ENCODE measurements at places on chromosomes 11 and 22. TPM values are rescaled to one million over a fixed set of nuclear protein-coding genes. Genes with fewer than 3 reads are reported as not detected.
A peak's percentile ranks its signal among the peaks of the same experiment; 100 is the strongest.

DNA sequence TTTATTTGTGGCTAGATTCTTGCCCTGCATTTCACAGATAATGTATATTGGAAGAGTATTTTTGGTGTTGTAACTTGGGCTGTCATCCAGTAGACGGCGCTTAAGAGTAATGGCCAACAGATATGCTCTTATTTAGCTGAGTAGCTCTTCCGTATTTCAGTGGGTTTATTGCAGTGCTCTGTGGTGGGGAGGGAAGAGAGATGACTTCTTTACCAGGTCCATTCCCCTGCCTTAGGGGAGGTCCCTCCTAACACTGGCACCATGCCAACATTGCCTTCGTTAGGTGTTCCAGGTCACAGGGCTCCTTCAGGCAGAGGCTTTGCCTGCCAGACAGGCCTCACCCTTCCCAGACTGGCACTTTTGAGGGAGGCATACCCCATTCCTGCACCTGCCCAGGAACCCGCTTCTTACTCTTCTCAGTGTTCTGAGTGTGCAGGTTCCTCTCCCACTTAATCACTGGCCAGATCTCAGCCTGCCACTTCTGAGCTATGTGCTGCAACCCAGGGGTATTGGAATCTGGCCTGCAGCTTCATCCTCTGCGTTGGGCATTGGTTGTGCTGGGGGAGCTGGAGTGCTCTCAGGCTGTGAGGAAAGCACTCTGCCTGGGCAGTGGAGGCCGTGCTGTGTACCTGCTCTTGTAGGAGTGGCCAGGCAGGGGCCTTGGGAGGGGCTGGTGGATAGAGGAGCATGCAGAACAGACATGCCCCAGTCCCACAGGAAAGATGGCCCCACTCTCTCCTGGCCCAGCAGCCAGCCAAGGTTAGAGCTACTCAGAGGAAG lies 29.4 kb upstream of the SLN start:
- peak; percentile 67 for DNase-seq

DNA sequence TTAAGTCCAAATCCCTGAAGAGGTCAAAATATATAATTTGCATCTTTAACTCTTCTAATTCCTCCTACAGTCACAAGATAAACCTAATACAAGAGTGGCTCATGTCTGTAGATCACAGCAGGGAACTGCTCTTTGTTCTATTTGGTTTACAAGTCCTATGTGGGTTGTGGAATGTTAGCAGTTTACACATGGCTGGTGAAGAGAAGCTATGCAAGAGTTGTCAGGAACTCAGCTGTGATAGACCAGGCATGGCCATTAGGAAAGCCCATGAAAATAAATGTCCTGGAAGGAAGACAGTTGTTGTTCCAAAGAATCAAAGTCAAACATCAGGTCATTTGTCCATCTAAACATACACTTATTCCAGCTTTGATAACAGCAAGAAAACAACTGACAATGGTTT lies 312.4 kb upstream of the PITPNB start:
- no peak for DNase-seq

GRCh38 chr11:80443177-80443576 lies 1002.3 kb upstream of the TENM4 start:
- peak; percentile 23 for DNase-seq

DNA sequence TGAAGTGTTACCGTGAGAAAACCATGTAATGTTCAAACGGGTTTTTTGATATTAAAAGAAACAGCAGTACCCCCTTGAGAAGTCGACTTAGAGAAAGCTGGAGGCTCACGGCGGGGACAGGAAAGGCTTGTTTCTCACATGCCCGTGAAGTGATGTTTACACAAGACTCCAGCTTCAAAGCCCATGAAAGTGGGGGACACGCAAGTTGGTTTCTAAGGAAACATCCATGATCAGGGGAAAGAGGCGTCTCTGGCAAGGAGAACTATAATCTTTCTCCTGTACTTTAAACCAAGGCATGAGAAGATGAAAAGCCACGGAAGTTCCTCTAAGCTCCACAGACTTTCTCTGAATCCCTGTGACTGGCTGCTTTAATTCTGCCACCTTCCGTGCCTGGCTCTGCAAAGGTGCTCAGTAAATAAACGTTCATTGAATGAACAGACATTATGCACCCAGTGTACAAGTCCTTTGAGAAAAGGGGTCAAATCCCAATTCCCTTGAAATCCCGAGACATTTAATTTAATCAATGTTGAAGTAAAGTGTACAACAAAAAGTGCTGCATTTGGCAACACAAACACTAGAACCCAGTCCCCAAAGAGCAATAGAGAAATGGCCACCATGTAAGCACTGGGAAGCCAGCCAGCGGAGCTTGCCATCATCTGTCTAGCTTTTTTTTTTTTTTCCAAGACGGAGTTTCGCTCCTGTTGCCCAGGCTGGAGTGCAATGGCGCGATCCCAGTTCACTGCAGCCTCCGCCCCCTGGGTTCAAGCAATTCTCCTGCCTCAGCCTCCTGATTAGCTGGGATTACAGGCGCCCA lies 58.7 kb downstream of the AHNAK start:
- no peak for DNase-seq

DNA sequence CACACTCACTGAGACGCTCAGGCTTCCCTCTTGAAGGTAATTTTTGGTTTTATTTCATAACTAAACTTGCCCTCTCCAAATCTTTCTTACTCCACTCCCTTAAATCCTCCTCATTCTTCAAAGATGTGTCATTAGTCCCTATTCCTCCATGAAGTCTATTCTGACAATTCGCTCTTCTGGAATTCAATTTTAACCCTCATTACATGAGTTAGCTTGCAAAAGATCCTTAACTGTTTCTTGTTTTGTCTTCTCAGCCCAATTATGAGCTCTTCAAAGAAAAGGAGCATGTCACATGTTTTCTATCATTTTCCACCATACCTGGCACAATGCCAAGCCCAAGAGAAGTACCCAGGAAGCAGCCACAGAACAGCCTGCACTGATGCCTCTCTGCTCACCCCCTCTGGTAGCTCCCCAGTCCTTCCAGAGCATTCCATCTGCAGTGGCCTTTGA lies 13.0 kb downstream of the GALNT18 start:
- DNase-seq, result no peak

DNA sequence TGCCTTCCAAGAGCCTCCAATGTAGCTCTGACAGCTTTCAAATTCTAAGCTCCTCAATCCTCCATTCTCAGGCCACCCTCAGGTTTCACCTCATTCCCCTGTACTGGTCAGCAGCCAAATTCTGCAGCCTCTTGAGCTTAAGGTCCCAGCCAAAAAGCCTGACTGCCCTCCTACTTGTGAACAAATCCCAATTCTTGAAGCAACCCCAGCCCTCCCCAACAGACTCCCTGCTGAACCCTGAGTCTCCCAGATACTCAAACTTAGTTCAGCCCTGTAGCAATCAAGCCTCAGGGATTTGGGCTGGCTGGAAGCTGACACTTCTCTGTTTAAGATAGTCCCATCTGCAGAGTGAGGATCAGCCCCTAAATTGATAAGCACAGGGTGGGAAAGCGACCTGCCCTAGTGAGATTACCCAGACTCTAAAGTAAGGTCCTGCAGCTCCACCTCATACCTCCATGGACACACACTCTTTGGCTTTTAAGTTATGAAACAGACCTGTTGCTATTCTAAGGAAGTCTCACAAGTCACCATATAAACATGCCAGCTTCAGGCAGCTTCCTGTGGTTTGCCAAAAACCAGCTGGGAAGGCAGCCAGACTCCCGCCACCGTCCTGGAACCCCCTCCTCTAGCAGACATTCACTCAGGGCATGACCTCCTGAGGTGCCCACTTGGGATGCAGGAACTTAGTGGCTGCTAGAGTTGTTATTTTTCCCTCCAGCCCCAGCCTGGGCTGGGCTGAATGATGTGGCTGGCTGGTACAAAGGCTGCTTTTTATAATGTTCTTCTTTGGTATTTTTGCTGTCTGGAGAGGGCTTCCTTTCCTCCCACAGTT lies 82.5 kb upstream of the PICALM start:
- DNase-seq, result no peak

DNA sequence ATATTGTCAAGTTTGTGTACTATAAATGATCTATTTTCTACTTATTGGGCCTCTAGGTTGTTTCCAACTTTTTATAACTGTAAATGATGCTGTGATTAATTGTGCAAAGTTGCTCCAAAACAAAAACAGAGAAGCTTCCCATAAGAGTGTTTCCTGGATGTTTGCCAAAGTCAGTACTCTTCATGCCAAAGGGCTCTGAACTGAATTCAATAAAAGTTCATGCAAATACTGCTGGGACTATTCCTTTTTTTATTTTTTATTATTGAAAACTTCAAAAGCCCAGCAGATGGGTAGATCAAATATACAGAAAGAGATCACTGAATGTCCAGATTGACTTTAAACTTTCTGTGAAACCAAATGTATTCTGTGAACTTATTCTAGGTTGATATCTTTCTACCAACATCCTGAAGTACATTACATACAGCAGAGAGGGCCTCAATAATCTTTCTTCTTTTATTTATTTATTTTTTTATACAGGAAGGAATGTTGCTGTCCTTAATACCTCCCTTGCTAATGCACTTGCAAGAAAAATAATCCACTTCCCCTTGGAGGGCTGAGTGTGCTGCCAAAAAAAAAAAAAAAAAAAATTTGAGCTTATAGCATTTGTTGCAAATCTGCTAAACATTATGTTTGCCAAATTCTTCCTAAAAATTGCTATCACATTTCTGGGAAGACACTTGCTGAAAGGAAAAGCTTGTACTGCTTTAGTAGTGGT lies 53.0 kb downstream of the CTSC start:
- DNase-seq, result no peak

DNA sequence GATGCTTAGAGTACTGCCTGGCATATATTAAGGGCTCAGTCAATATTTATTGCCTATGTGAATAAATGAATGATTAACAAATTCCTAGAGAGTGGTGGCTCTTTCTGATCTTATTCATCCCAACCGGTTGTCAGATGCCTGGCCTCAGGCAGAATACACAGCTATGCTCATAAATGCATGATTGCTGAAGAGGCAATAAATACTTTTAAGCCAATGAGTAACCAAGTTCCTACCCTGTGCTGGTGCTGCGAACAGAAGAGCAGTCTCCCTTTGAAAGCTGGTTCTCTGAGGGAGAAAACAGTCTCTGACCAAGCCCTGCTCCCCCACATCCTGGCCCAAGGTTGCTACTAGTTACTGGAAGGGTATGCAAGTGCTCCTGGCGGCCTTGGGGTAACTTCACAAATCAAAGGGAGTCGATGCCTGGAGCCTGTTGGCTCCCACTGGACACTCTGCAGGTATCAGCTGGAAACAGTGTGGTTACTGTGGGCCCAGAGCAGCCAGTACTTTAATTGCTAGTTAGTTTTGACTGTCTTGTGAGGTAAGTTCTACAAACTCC lies 2.8 kb downstream of the USH1C start:
- DNase-seq, result no peak

The HBG1 gene
- total RNA-seq, result 4.6 TPM

All from upper lobe of left lung (tissue), 6 donors.